ENCODE measurements at places on chromosomes 11 and 22.
A peak's percentile ranks its signal among the peaks of the same experiment; 100 is the strongest.

GRCh38 chr11:127049486-127049885 is 48.9 kb upstream of the KIRREL3 start:
- no peak for DNase-seq

DNA sequence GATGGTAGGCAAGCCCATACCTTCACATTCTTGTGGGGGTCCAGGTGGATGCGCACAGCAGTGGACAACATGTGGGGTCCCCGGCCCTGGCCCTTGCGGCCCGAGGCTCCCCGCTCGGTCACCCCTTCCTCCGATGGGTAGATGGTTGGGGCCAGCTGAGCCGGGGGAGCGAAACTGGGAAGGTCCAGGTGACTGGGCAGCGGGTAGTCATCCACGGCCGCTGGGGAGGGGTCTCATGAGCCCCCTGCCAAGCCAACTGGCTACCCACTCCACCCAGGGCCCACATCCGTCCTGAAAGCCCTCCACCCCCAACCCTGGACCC is 10.7 kb downstream of the ATG2A start:
- no peak for DNase-seq

- DNase-seq, result no peak
Observed at GRCh38 chr11:122178795-122179194, 62.8 kb upstream of the BLID start.

- no peak for DNase-seq
Observed at GRCh38 chr22:42116848-42117424, 13.7 kb downstream of the CYP2D6 start.

DNA sequence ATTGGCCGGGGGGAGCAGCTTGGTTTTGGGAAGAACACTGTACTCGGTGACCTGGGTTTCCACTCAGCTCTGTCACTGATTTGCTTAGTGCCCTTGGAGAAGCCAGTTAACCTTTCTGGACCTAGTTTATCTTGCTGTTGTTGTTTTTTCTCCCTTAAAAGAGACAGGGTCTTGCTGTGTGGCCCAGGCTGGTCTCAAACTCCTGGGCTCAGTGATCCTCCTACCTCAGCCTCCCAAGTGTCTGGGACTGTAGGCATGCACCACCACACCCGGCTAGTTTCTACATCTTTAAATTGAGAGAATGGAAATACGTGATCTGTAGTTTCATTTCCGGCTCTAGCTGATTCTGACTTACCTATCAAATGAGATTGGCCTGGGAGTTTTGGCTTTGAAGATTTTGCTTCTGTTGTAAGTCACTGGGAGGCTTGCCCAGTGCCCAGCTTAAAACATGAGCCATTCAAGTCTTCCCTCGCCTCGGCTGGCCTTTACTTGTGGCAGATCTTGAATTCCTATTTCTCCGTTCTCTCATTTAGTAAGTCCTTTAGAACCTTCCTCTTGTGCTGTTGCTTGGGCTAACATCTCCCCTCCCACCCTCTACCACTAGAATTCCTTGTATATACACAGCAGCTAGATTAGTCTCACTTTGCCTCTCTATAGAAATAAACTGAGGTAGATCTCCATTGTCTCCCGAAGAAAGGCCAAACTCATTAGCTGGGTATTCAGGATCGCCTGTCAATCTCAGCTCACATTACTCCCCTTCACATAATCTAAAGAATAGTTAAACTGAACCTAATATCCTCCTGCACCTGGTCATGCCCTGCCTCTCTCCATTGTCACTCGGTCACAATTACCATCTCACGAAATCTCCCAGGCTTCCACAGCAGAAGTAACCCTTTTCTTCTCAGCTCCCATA is 87.7 kb upstream of the SLC25A18 start:
- DNase-seq, result no peak

DNA sequence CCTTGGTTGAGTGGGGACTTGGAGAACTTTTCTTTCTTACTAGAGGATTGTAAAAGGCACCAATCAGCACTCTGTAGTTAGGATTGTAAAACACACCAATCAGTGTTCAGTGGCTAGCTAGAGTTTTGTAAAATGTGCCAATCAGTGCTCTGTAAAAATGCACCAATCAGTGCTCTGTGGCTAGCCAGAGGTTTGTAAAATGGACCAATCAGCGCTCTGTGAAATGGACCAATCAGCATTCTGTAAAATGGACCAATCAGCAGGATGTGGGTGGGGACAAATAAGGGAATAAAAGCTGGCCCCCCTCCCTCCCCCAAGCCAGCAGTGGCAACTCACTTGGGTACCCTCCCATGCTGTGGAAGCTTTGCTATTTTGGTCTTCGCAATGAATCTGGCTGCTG is 5.5 kb upstream of the DRG1 start:
- DNase-seq, result no peak

DNA sequence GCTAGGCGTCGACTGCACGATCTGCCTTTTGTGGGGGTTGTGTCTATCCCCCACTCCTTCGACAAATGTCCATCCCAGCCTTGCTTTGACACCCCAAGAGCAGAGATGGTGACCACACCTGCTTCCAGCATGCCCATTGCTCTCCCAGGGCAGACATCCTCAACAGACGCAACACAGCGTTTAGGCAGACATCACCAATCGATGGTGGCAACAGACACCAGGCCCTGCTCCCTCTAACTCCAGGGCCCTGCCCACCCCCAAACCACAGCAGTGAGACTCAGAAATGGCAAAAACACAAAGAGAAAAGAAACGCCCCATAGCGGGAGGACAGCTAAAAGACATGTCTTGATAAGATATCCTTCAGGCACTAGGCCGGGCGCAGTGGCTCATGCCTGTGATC is 150.9 kb downstream of the CRYBB2 start:
- no peak for DNase-seq

GRCh38 chr11:102026959-102027358 is 20.3 kb upstream of the CFAP300 start:
- no peak for DNase-seq

DNA sequence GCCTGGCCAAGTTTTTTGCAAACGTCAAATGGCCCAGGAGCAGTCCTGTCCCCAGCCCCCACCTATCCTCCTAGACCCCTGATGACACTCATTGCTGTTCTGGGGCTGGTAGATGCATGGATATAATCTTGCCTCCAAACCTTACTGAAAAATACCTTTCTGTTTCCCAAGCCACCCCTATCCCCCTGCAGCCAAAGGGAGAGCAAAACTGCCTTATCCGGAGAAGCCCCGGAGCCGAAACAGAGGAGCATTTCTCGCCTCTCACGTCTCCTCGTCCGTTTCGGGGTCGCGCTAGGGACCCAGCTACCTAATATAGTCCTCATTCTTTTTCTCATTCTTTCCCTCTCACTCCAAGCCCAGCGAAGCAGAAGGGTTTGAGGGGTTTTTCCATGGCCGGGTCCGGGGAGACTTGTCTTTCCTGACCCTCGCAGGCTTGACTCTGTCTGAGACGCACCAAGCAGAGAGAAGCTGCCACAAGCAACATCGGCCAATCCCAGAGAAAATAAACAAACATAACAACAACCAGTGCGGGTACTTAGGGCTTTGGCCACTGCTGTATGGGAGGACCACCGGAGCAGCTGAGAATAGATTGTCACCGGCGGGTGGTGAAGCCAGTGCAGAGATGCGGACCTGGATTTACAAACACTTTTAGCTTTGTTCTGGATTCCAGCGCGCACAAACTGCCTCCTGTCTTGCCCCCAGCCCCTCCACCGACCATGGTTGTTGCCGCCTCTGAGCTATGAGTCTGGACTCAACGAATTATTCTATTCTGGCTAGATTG is 1.6 kb downstream of the BSX start:
- no peak for DNase-seq

GRCh38 chr11:38448284-38448683 is 1850.2 kb upstream of the RAG2 start:
- DNase-seq, result peak; percentile 42

GRCh38 chr22:40400159-40400558 is 29.8 kb downstream of the SGSM3 start:
- DNase-seq, result no peak

GRCh38 chr11:10325277-10326011 is 20.6 kb downstream of the ADM start:
- no peak for DNase-seq

DNA sequence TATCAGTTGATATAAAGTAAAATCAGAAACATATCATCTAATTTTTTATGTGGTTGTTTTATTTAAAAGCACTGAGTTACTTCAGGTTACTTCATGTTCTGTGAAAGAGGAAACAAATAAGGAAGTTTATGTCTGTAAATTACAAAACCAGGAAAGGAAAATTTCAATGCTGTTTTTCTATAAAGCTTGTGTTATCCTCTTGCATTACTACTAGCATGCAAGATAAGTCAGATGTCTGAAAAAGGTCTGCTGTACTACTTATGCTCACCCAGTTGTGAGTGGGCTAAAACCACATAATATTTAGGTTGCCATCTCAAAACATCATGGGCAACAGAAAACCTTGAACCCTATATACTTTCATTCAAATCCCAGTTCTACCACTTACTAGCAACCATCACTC is 121.5 kb downstream of the ATG16L2 start:
- DNase-seq, result no peak

GRCh38 chr11:122883646-122883979 is 1.1 kb downstream of the JHY start:
- no peak for DNase-seq
